ENCODE measurements at places on chromosomes 6 and 20.

GRCh38 chr20:5393218-5393870 lies 76.6 kb upstream of the PROKR2 start:
- DNase-seq: no peak

DNA sequence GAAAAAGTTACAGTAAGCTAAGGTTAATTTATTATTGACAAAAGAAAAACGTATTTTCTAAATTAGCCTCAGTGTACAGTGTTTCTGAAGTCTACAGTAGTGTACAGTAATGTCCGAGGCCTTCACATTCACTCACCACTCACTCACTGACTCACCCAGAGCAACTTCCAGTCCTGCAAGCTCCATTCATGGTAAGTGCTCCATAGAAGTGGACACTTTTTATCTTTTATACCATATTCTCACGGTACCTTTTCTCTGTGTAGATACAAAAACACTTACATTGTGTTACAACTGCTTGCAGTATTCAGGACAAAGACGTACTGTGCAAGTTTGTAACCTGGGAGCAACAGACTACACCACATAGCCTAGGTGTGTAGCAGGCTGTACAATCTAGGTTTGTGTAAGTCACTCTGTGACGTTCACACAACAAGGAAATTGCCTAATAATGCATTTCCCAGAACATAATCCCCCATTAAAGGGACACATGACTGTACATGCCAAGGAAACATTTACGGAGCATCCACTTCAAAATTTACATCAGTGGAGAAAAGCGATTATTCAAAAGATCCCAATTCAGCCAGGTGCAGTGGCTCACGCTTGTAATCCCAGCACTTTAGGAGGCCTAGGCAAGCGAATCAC lies 133.4 kb downstream of the BANF2 start:
- DNase-seq: no peak

GRCh38 chr6:42555477-42556457 lies 8.1 kb upstream of the UBR2 start:
- peak; percentile 71 for DNase-seq

DNA sequence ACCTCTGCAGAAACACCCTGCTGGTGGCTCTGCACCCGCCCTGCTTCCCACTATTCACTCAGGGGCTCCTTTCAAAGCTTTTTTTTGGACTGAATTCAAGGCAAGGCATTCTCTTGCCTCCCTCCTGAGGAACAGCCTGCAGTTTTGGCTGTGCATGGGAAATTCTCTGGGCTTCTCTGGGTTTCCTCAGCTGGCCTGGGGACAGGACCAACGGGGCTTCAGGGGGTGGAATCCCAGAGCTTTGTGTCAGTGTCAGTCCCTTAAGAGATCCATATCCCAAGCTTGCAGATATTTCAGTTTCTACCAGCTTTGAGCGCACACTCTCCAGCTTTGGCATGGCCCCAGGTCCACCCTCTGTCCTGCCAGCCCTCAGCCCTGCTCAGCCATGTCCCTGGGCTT lies 2.0 kb downstream of the SCRT2 start:
- no peak for DNase-seq

DNA sequence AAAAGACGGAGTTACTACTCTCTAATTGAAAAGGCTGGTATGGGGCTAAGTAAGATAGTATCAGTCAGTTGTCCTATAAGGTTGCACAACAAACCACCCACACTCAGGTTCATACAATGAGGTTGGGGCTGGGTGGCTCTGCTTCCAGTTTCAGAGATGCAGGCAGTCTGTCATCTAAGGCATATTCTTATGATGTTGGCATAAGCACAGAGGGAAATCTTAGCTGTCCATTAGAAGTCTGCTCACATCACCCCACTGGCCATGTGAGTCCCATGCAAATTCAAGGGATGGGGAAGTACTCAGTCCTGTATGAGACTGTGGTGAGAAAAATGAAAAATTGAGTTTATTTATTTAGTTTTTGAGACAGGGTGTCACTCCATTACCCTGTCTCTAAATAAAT lies 118.6 kb downstream of the LAMP5 start:
- DNase-seq: no peak

- no peak for DNase-seq
These were observed 62.0 kb downstream of the HIVEP2 start for GRCh38 chr6:142883011-142883410.

DNA sequence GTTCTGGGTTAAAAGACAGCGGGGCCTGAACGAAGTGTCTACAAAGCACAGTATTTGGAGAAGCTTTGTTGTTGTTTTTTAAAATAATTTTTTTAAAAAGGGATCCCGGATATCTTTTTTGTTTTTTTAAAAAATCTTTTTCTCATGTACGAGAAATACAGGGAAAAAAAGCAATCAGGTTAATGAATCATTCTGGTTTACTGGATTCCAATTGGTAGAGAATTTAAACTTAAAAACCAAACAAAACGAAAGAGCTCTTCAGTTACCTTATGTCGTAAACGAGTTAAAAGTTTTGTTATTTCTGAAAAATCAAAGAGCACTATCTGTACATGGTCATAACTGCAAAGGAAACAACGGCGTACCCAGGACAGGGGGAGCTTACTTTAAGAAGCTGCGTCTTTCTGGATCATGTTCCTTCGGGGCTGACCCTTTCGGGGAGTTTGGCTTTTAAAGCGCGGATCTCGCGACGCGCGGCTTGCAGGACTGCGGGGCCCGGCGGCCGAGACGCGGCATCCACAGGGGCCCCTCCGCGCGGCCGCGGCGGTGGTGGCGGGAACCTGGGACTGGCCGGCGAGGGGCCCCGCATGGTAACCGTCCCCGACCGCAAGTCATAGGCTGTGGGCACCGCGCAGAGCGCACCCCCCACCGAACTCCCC lies 927 bp downstream of the IL20RA start:
- DNase-seq: no peak

DNA sequence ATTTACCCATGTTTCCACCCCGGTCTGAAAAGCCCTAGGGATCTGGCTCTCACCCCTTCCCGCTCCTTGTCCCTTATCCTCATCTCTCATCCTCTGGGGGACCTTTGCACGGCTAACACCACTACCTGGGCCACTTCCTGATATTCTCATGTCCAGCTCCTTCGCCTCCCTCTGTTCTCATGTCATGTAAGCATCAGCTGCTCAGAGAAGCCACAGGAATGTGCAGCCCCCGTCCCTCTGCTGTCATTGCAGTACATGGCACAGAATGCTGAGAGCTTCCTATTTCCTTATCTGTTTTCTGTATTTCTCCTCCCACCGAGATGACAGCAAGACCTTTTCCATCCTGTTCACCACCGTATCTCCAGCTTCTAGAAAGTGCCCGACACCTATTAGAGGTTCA lies 102.4 kb downstream of the MTHFD1L start:
- no peak for DNase-seq

DNA sequence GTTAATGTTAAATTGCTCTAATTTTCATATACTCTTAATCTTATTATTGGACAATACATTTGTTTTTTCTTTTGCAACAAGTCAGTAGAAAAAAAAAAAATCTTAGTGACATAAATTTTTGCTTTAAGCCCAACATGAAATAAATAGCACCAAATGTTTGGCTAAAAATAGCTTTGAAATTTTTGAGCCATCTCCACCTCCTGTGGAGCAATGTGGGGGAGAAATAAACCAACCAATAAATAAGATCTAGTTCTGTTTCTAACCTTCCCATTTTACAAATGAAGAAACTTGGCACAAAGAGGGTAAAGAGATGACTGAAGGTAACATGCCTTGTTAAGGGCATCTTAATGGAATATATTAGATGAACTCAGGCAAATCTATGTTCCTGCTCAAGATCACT lies 91.4 kb downstream of the PRKN start:
- DNase-seq: no peak

DNA sequence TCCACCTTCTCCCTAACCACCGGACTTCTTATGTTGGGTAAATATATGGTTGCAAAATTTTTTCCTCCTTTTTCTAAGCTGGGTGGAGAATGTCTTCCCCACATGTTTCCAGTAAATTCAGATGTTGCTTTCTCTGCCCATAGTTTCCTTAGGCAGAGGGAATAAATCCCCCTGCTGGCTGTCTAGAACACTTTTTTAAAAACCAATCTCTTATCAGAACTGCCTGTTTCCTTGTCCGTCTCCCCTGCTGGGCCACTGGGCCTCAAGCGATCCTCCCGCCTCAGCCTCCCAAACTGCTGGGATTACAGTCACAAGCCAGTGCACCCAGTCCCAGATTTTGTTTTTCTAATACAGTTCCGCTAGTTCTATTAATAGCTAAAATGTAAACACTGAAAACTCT lies 9.9 kb upstream of the WFDC2 start:
- DNase-seq: no peak

DNA sequence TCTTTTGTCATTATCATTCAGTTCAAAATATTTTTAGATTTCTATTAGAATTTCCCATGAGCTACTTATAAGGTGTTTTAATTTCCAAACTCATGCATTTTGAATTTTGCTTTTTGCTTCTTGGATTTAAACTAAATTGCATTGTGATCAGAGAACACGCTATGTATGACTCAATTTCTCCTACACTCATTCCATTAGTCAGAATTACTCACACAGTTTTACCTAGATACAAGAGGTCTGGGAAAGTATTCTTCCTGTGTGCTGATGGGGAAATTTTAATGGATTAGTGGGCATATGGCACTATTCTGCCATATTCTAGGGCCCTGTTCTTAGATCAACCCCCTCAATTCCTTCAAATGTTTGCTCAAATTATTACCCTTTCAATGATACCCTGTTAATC lies 49.9 kb upstream of the BMP5 start:
- DNase-seq: no peak

GRCh38 chr6:125491860-125492618 lies 190.3 kb upstream of the HDDC2 start:
- no peak for DNase-seq

- DNase-seq: no peak
These were observed 45.4 kb upstream of the NKX2-2 start for GRCh38 chr20:21559305-21559704.

GRCh38 chr6:163386329-163386908 lies 28.1 kb upstream of the QKI start:
- no peak for DNase-seq

DNA sequence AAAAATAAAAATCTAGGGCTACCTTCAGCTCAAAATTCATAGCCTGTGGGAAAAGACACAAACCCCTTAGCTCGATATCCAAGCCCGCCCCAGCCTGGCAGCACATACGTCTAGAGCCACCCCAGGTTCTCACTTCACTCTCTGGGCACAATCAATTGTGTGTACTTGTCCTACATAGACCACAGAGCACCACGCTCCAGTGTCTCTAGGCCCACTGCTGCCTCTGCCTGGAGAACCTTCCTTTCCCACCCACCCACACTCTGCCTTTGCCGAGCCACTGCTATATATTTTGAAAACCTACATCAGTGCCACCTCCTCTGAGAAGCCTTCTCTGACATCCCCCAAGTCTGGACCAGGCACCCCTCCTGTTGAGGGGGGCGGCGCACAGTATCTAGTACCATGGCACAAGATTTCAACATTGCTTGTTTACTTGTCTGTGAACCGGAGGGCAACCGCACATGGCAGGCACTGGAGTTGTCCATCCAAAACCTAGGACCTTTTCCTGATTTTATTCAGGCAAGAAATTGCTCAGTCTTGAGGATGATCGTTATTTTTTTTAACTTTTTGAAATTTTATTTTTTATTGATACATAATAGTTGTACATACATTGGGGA lies 141.5 kb downstream of the UNC5CL start:
- no peak for DNase-seq

GRCh38 chr6:49698478-49698877 lies 14.9 kb downstream of the CRISP2 start:
- no peak for DNase-seq

DNA sequence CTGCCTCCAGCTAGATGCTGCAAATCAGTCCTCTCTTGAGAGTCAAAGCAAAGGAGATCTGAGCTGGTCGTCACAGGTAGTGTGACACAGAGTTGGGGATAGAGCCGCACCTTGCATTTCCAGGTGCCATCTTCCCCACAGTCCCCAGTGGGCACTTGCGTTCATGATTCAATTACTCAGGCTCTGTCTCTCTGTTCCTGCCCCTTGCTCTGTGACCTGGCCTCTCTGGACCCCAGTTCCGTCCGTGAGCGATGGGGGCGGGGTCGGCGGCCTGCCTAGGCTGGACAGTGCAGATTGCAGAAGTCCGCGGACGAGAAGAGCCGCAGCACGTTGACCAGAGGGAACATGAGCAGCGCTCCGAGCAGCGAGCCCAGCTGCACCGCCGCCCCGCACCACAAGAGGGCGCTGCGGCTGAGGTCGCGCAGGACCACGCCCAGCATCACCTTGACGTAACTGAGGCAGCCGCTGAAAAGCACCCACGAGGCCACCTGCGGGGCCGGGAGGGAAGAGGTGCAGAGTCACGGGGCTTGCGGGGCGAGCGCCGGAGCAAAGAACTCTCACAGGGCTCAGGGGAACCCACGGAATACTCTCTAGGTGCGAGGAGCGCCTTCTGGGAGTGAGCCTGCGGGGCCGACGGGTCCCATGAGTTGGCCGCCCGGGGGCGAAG lies 7.4 kb downstream of the SLC52A3 start:
- DNase-seq: no peak

DNA sequence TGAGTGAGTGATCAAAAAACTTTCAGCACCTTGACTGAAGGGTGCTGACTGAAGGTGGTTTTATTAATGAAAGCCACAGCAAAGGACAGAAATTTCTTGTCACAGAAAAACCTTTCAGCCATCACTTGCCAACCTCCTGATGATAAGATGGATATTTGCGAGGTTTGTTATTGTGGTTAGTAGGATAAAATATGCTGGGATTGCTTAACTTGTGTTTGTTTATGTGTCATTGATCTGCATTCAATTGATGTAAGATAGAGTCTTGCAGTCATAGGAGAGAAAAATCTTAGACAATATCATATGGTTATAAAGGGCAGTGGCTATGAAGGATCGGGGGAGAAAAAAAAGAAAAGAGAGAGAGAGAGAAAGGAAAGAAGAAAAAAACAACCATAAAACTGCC lies 1.2 kb downstream of the TSBP1 start:
- DNase-seq: no peak

- DNase-seq: peak; percentile 41
These were observed 62.1 kb downstream of the FOXO3 start for GRCh38 chr6:108622641-108623298.

DNA sequence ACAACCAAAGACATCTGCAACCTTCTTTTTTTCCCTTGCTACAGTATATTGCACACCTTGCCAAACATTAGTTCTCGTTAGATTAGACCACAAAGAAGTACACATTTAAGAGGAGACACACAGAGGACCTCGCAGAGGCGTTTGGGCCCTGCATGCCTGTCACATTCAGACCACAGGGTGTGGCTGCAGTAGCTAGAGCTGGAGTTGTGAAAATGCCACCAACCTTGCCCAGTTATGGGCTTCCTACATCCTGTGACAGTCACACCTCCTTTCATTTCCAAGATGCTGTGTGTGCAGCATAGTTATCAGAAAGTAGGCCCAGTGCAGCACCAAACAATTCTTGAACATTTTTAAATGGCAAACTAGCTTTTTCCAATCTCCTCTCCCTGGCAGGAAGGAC lies 2.4 kb downstream of the SYNE1 start:
- no peak for DNase-seq

DNA sequence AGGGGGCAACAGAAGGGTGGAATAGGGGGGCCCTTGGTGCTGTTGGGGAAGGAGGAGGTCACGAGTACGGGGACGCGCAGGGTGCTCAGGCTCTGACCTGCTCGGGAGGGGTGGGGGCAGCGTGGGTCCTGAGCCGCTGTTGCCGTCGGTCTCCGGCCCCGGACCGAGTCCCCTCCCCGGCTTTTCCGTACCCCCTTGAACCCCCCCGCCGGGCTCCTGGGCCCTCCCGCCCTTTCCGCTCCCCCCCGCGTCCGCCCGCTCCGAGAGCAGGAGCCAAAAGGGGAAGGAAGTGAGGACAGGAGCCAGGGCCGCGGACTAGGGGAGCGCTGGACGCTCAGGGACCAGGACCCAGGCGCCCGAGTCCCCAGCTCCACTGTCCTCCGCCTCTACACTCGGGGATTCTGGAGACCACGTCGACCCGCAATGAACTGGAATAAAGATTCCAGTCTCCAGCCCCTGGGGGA lies at the start of gene RGL2:
RGL2 (minus strand) TSS at position 170 of the 464 bp plus-strand sequence. CDS start 332 bp downstream, outside the sequence.
- peak; percentile 85 for DNase-seq
